T1000 (cell line): ENCODE measurements at places on chromosomes 7 and 10.

- no peak for DNase-seq
Observed at GRCh38 chr7:116710764-116711452, 38.9 kb downstream of the MET start.

DNA sequence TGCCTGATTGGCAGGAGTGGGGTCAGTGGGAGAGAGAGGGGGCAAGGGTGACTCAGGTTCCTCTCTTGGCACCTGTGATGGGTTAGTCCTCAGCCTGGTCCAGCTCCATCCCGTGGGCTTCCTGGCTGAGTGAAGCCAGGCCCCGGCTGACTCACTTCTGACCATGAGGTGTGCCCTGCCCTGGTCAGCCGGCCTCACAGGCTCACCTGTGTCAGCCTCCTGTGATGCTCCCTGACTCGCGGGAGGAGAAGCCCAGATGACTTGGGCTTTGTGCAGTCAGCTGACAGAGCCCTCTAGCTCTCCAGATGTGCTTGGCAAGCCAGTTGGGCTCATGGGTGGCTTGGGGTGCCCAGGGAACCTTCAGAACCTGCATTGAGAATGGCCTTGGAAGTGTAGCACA lies 16.0 kb upstream of the PPIF start:
- no peak for DNase-seq

DNA sequence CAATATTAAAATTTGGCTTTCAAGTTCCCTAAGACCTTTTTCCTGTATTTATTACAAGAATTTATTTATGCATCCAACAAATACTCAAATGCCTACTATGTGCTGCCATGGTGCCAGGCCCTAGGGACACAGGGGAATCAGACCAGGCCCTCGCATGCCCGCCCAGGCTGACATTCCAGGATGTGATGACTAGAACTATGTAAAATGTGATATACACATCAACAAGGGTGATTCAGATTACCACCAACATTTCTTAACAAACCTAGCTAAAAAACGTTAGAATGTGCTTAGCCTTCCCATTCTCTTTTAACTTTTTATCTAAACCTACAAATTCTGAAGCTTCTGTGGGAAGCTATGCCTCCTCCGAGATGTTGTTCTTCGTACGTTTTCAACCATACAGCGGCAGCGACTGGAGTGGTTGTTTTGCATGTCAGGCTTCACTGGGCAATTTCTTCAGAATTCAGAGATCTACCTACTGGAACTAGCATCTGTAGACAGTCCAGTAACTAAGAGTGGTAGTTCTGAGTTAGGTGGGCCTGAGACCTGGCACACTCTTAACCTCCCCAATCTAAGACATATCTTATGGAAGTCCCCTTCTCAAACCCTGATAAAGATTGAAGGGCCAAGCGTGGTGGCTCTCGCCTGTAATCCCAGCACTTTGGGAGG lies 22.1 kb downstream of the GNA12 start:
- peak; percentile 11 for DNase-seq

- no peak for DNase-seq
Observed at GRCh38 chr7:20450536-20450935, 119.8 kb downstream of the ITGB8 start.

- DNase-seq = peak; percentile 54
Observed at GRCh38 chr10:112763916-112764520, 186.0 kb upstream of the TCF7L2 start.

DNA sequence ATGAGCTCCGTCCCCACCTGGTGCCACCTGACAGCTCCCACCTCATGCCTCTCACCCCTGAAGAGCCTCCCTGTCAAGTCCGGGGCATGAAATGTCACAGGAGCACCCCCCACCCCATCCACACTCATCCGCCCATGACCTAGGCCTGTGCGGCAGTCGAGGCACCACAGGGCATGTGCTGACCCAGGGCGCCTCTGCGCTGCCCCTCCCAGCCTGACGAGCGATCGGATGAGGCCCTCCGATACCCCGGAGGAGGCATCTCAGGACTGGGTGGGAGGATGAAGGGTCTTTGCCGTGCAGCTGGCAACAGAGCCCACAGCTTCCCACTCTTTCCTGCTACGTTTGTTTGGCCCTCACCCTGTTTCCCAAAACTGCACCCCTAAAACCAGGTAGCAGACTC lies 184.4 kb upstream of the TCERG1L start:
- no peak for DNase-seq

GRCh38 chr10:28478646-28479045 lies 54.3 kb upstream of the WAC start:
- DNase-seq = no peak

- DNase-seq = no peak
Observed at GRCh38 chr10:48805848-48806247, 121.2 kb downstream of the WDFY4 start.

DNA sequence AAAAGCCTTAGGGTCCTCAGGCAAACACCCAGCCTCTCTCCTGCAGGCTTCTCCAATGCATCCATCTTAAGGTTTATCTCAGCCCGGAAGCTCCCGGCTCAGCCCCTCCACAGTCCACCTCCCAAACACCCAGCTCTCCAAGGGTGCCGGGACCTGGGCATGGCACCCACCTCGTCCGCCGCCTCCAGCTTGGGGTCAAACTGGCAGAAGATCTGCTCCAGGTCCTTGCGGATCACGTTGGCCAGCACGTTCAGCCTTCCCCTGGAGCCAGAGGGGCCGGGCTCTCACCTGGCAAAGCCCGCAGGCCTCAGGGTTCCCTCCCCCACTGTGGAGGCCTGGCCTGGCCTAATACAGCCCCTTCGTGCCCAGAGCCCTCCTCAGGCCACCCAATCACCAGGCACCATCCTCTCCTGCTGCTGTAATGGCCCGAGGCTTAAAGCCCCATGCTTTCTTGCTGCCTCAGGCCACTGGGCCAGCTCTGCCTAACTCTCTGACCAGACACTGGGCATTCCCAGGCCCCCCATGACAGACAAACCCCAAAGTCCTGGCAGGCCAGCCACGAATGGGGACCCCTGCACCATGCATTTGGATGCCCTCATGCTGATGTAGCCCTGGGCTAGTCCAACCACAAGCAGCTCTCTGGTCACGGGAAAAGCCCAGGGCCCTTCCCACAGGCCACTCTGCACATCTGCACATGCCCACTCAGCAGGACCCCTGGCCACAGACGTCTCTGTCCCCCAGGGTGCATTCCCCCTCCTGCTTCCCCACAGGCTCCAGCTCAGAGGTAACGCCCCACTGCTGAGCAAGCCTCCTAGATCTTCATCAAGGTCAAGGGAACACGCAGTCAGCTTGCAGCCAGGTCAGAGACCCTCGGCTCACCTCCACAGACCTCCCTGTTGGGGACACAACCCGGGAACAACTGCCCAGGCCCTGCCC lies 12.3 kb downstream of the OGDHL start:
- DNase-seq = no peak

GRCh38 chr10:43958964-43959363 lies 310.3 kb upstream of the ZNF32 start:
- DNase-seq = no peak

DNA sequence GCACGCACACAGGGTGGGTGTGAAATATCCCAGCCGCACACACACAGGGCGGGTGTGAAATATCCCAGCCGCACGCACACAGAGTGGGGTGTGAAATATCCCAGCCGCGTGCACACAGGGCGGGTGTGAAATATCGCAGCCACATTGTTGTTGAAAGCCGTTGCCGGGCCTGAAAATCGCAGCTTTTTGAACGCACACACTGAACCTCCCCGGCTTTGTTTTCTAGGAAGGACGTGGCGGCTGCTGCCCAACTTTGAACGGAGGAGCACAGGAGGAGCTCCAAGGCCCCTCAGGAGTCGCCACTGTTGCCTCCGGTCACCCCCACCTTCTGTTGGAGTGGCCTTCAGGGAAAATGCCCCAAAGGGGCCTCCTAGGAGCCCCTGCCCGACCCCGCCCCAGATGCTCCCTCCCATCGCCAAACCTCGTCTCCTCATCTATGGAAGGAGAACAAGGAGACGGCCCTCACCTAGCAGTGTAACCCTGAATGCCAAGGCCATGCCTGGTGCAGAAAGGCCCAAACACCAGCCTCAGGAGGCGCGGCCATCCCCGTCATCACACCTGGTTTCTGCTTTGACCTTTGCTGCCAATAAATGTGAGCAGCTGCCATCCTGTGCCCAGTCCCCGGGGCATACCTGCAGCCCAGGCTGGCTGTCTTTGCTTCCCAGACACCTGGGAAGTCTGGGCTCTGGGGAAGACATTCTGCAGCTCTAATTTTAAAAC lies 318.6 kb downstream of the PTPRN2 start:
- no peak for DNase-seq

- DNase-seq = no peak
Observed at GRCh38 chr10:21510241-21511094, 15.0 kb downstream of the SKIDA1 start.

DNA sequence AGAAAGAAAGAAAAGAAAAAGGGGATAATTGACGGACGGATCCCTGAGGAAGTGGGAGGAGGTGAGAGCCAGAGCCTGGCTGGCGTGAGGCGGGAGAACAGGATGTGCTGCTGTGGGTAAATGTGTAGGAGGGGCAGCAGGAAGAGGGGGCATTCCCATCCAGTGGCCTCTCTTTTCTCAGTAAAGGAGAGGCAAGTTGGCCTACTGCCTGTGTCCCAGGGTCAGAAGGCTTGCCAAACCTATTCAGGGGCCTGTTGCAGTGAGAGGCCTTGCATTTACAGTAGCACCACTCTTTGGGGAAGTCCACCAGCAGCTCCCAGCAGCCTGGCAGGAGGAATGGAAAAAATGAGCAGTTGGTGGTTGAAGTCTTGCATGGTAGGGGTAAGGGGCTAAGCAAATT lies 26.6 kb upstream of the ASCC1 start:
- no peak for DNase-seq

GRCh38 chr10:89332123-89332633 lies 4.4 kb downstream of the IFIT3 start:
- no peak for DNase-seq

DNA sequence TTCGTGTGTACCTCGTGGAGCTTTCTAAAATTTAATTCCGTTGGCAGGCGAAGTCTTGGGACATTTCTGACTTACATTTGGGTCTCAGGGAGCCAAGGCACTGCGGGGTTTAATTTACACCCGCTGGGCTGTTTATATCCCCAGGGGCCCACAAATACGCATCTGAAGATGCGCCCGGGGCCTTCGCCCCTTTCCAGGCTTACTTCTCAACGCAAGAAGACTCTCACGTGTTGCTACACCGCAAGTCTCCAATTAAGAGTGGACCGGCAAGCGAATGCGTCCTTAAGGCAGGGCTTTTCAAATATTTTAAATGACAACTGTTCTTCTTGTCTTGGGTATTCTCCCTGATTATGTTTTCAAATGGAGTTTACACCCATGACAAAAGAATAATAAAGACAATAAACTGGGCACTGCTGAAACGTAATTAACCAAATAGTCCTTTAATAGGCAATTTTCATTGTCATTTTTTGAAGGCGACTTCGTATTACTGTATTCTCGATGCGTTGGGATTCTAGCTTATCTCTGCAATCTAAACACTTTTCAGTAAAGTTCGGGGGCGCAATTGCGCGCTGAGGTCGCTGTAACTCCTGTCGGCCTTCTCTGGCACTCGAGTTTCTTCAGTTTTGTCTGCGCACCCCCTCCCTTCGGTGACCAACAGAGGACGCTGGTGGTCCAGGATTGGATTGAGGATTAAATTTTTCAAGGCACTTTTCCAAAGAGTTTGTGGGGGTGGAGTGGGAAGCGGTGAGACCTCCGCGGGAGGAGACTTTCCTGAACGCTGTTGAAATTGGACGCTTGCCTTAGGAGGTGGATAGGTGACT lies 837 bp upstream of the IGFBP3 start:
- DNase-seq = peak; percentile 29

DNA sequence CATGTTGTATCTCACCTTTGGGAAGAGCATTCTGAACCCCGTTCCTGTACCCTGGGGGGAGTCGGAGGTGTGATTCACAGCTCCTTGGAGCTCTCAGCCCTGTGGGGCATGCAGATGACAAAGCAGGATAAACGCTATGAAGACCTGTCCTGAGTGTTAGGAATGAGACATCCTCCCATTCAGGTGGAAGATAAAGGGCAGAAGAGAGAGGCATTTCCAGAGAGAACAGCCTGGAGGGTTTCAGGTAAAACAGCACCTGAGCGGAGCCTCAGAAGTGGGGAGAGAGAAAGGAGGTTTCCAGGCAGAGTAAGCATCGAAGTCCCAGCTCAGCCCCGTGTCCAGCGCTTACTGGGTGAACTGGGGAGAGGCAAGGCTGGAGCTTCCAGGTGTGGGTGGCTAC lies 288.9 kb downstream of the KLF6 start:
- DNase-seq = no peak

- no peak for DNase-seq
Observed at GRCh38 chr10:35822316-35822715, 180.2 kb upstream of the FZD8 start.

DNA sequence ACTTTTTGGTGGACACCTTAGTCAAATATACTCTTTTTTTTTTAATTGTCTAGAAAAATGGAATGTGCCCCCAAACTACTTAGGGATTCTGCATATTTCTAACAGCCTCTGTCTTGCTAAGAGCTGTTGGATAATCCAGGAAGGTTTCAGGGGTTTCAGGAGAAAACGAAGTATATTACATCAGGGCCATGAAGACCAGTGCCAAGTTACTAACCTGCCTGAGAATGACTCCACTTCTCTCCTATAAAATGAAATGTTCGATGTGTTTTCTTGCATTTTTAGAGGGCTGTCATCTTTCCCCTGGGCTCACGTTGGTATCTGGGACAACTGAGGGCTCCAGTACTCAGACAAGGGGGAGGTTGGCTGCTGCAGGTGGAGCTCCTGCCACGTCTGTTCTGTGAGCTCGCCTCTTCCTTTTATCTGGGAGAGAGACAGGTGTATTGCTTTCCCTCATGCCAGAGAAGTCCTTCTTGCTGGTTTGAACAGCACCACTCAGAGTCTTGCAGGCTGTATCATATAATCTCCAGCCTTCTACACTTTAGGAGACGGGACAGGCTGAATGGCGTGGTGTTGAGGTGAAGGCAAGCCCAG lies 71.3 kb downstream of the CAMK1D start:
- DNase-seq = no peak

DNA sequence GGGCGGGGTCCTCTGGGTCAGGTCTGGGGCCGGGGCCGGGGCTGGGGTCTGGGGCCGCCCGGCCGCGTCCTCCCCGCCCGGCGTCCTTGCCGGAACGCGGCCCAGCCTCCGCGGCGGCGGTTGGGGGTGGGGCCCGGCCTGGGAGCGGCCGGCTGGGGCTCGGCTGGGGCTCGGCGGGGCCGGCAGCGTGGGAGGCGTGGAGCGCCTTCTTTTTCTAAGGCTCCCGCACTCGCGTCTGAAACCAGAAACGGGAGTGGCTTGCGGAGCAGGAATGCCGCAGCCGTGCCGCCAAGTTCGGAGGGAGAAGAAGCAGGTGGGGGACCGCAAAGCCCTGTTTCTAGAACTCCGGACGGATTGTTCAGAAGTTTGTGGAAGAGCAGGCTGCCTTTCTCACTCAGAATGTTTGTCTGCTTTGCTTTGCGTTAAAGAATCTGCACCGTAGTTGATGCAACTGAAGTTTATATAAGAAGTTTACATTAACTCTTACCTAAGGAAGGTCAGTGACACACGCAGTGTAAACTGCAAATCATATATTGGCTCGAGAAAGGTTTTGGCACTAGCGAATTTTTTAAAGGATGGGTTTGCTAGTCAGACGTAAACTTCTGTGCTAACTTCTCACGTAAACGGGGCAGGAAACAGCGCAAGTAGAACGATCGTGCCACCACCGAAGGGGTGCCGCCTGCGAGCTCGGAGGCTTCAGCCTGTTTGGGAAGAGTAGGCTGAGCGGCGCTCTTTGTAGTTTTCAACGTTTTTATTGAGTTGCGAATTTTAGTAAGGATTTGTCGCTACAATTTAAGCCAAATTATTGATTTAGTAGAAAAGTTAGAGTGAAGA lies 729 bp downstream of the DNAJB6 start:
- no peak for DNase-seq

GRCh38 chr7:84612981-84613681 lies 418.5 kb upstream of the SEMA3A start:
- DNase-seq = no peak

GRCh38 chr7:151460474-151460855 lies 20.5 kb upstream of the CRYGN start:
- DNase-seq = no peak
